ENCODE measurements at places on chromosomes 2 and 18. TPM values are rescaled to one million over a fixed set of nuclear protein-coding genes. Genes with fewer than 3 reads are reported as not detected.

DNA sequence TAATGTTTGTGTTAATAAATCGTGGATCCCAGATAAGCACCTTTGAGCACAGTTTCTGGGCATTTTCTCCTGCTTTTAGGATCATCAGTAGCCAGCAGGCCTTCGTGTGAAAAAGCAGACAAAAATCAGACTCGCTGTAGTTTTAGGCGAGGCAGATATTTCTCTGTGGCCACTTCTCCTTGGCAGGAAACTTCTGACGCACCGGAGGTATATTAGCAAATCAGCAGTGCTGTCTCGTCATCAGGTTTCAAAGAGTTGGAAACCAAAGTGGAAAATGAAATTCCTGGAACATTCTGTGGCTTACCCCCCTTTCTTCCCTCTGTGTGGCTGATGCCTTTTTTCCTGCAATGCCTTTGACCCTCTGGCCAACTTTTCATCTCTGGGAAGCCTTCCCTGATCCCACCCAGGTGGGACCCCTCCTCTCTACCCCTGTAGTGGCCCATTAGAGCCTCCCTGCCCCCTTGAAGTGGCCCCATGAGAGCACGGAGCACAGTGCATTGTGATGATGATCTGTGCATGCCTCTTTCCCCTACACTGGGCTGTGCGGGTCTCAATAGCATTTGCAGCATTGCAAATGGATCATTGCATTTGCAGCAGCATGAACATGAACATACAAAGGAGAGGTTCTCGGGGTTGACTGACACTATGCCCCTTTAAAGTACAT lies 93.3 kb downstream of the RNF144A start:
- peaks cover 3% of the 10 kb centered on the region for H3K36me3 ChIP-seq
- H3K4me1 ChIP-seq: no peaks in the 10 kb centered on the region
- no peak for DNase-seq
- H3K4me3 ChIP-seq: no peak overlapping the region

The UPP2 gene
- not detected for total RNA-seq

- no peak overlapping the region for H3K27ac ChIP-seq
- H3K27me3 ChIP-seq: peaks cover 2% of the 10 kb centered on the region
- DNase-seq: no peak
- H3K4me3 ChIP-seq: no peak overlapping the region
- H3K4me1 ChIP-seq: no peaks in the 10 kb centered on the region
- no peaks in the 10 kb centered on the region for H3K36me3 ChIP-seq
Measured at GRCh38 chr2:46779447-46779941, 136.1 kb downstream of the MCFD2 start.

DNA sequence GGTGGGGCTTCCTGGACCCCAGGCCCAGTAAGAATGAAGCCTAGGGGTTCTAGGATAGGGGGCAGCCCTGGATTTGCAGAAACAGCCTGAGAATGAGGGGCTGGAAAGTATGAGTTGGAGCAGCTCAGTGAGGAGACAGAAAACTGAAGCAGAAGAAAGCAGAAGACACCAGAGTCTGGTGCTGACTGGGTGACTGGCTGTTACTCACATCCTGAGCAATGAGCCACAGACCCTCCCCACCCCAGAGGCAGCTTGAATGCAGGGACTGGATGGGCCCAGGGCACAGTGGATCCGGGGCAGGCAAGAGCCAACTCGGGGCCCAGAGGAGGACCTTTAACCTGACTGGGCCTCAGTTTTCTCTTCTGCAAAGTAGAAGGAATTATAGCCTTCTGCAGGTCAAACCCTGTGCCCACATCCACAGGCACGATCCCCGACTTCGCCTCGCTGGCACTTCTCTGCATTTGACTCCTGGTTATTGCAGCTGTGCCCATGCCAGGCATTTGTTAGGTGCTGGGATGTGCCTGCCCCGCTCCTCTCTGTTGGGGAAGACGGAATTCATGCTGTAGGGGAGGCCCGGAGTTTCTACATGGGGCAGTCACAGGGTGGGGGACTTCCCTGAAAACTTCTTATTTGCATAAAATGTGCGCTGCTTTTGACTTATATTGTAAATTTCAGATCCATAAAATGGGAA lies 8.5 kb downstream of the STEAP3 start:
- H3K4me1 ChIP-seq: no peaks in the 10 kb centered on the region
- H3K4me3 ChIP-seq: no peak overlapping the region
- no peak for DNase-seq
- no peaks in the 10 kb centered on the region for H3K27me3 ChIP-seq
- no peaks in the 10 kb centered on the region for H3K36me3 ChIP-seq
- H3K27ac ChIP-seq: no peak overlapping the region

The TAF1B gene
- 23.9 TPM for total RNA-seq

DNA sequence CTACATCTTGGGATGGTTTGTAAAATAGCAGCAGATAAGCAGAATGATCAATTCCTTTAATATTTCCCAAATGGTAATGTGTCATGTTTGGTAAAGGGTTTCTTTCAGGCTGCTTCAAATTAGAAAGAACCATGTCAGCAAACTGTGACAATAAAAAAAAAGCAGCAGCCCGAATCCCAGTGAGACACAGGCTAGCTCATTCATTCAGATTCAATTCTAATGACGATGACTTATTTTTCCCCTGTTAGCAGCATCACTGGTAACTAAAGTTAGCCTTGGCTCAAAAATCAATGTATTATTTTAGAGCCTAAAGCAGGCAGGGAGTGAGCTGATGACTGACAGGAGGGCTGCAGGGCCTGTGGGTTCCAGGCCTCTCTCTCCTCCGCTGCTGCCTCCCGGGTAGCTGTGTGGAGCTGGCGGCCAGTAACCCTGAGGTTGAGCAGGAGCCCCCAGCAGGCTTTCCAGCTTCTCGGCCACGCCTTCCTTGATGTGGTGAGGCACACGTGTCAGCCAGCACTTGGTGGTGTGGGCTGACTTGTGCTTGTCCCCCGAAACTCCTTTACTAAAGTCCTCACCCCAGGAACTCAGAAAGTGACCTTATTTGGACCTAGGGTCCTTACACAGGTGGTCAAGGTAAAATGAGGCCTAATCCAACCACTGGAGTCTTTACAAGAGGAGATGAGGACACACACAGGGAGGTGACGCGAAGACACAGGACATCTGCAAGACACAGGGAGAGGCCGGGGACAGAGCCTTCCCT lies 120.5 kb upstream of the HS6ST1 start:
- no peak overlapping the region for H3K27ac ChIP-seq
- no peak overlapping the region for H3K4me3 ChIP-seq
- no peaks in the 10 kb centered on the region for H3K36me3 ChIP-seq
- DNase-seq: no peak
- H3K27me3 ChIP-seq: no peaks in the 10 kb centered on the region

GRCh38 chr18:57951117-57951796 lies 92.8 kb upstream of the NEDD4L start:
- no peak overlapping the region for H3K4me3 ChIP-seq
- H3K27me3 ChIP-seq: peaks cover 4% of the 10 kb centered on the region
- no peaks in the 10 kb centered on the region for H3K4me1 ChIP-seq
- no peak overlapping the region for H3K27ac ChIP-seq
- H3K36me3 ChIP-seq: no peaks in the 10 kb centered on the region
- no peak for DNase-seq

The RAB6D gene
- total RNA-seq: not detected

The BCL2 gene
- total RNA-seq: 125 TPM

GRCh38 chr2:225761396-225761795 lies 361.9 kb downstream of the NYAP2 start:
- no peaks in the 10 kb centered on the region for H3K36me3 ChIP-seq
- no peak for DNase-seq
- no peak overlapping the region for H3K4me3 ChIP-seq
- H3K27me3 ChIP-seq: no peaks in the 10 kb centered on the region
- H3K4me1 ChIP-seq: no peaks in the 10 kb centered on the region
